ENCODE measurements at places on chromosomes 3 and 15.
A peak's percentile ranks its signal among the peaks of the same experiment; 100 is the strongest.

DNA sequence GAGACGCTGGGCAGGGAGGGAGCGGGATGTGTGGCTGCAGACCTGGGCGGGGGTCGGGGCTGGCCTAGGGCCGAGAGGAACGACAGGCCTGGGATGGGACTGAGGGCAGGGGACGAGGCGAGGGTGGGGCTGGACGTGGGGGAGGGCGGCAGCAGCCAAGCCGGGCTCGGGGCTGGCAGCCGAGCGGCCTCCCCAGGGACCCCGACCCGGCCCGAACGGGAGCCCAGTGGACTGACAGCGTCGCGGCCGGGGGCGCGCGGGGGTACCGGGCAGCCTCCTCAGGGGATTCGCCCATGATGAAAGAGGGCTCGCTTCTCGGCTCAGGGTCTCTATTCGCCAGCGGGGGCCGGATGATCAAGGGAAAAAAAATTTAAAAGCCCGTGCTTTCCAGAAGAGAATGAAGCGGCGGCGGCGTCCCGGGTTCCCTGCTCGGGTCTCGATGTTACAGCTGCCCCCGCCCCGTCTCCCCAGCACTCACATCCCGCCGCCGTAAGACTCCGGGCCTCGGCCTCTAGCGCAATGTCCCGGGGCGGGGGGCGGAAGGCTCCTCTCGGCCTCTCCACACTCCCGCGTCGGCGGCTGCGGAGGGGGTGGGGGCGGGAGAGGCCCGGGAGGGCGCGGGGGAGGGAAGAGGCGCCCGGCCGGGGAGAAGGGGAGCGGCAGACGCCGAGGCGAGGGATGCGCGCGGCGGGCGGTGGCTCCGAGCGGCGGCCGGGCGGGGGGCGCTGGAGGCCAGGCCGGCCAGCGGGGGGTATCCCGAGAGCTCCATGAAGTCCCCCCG, 4.3 kb downstream of the PTH1R start:
- DNase-seq, result no peak

DNA sequence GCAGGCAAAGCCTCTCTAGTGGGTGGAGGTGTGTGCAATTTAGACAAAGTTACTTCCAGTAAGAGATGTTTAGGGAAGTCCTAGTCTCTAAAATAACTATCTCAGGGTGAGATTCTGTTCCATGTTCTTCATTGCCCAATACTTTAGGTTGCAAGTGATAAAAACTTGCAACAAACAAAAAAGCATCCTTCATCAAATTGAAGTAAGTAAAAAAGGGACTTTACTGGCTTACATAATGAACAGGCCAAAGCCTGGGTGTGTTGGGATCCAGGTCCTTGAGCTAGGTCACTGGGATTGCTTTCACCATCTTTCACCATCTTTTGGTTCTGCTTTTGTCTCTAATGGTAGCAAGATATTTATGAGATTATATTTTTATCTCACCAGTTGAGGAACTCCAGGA, 38.3 kb downstream of the CX3CR1 start:
- DNase-seq, result no peak

DNA sequence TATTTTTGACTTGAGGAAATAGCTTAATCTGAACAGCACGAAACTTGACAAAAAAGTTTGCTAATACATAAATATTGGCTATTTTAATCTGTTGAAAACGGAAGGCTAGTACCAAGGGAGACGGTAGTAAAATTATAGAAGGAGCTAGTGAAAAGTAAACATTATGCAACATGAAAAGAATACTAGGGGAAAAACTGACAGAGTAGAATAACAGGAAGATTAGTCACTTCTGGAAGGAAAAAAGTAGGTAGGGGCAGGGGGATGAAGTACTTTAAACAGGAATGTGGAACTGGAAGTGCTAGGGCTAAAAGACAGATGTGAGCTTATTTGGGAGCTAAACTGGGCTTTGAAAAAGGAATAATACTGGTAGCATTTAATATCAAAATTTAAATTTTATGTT, 60.1 kb downstream of the MBNL1 start:
- no peak for DNase-seq

DNA sequence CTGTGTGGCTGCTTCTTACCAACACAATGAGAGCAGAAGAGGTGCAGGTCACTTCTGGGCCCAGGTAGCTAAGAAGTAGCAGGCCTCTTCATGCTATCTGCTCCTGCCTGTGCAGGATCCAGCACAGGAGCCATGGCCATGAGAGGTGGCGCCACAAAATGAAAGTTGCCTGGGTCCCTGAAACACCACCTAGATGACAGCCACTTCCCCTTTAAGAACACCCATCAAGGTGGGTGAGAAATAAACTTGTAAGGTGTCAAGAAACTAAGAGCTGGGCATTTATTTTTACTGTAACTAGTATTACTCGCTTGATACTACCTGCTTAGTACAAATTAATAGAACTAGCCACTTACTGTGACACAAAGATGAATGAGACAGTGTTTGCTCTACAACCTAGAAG, 484.6 kb upstream of the TBL1XR1 start:
- DNase-seq, result no peak

- DNase-seq, result no peak
Observed at GRCh38 chr3:101780661-101781060, 1.6 kb downstream of the NXPE3 start.

DNA sequence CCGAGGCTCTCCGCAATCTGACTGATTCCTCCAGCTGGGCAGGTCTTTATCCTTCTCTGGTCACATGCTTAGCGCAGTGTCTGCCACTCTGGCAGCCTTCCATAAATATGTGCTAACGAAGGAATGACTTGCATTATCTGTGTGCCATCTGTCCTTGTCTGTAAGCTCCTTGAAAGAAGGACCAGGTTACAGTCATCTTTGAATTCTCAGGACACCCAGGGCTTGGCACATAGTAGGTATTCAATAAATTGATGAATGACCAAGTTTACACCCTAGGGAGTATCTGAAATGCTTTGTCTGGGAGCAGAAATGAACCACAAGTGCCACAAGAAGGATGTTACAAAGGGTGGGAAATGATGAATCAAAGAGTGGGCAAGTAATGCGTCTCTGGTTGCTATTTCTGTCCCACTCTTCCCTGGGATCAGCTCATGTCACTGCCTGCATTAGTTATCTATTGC, 16.5 kb upstream of the FAM3D start:
- DNase-seq, result no peak

DNA sequence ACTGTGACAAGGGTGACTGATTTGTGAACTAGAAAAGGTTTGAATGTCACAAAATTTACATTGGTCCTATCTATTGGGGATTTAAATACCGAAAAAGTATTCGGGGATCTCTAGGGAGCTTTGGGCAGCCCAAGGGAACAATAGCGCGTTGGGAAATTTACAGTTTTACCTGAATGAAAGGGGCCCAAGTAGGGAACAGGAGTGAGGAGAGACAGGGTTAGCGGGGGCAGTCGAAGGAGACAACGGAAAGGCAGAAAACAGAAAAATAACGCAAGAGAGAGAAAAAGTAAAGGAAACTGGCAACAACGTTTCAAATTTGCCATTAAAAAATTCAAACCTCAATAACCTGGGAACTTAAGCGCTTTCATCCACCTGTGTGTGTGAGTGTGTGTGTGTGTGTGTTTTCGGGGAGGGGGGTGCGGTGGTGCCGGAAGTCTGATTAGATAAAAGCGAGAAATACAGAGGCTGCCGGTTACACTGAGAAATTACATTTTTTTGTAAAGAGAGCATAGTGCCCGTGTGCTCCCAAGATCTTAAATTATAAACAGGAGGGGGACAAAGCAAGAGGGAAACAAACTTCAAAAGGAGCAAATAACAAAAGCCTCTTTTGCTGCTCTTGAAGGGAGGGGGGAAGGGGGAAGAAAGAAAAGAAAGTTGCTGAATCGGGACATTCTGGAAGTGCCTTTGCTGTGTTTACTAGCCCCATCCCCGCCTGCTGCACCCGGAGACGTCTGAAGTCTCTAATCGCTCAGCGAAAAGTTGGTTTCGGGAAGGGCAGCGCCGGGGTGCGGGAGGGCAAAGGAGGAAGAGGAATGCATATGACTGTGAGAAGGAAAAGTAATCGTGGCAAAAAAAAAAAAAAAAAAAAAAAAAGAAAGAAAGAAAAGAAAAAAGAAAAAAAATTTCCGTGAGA, 721 bp upstream of the ZIC1 start:
- DNase-seq, result no peak

GRCh38 chr15:58344213-58345070, 87.3 kb upstream of the LIPC start:
- no peak for DNase-seq

DNA sequence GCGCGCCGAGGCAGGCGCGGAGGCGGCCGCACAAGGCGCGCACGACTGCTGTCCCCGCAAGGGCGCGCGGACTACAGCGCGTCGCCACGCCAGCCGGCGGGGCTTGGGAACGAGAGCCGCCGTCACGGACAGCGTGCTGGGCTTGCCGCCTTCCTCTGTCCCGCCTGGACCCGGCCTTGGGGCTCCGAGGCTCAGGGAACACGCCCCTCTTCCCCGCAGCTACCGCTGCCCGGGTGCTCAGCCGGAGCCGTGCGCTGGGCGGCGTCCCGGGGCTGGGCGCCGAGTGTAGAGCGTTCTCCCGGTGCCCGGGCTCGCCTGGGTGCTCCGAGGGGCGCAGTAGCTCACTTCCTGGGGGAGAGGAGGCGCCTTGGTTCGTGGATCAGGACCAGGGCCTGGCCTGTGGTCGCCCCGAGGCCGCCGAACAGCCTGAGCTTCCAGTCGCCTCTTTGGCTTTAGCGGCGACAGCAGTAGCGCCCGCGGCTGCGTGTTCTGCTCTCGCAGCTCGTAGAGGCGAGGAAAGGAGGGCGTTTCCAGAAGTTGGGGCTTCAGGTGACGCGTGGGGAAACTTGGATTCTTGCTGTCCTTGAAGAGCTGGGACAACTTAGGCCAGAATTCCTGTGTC, 226.7 kb upstream of the C2CD4B start:
- no peak for DNase-seq

- peak; percentile 90 for DNase-seq
Observed at GRCh38 chr3:143971359-143972154, at the start of gene DIPK2A. TSS of gene DIPK2A (plus strand) at chr3:143971823. CDS start at chr3:143972333, 510 bp downstream.

DNA sequence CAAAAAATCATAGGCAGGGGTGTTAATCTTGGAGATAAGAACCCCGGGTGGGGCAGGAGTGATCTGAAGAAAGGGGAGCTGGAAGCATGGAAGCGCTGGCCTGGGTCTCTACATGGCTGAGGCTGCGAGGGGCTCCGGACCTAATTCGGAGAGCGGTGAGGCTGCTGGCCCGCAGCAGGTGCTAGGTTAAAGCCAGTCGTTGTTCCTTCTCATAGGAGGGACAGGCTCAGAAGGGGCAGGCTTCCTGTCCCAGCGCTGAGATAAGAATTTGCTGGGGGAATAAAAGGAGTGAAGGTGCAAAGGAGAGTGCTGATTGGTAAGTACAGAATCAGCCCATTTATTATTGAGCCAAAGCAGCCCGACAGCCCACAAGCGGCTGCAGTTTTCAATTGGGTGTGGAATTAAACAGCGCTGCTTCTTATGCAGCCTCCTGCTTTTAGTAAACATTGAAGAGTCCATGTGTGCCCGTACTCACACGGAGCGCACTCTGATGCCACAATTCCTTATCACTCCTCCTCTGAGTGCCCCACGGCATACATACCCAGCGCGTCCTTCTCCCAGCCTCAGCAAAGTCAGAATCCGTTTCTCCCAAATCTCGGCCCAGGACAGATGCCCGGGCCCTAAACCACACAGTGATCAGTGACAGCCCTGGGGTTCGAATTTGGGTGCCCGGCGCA, 17.1 kb downstream of the CHST13 start:
- DNase-seq, result no peak

DNA sequence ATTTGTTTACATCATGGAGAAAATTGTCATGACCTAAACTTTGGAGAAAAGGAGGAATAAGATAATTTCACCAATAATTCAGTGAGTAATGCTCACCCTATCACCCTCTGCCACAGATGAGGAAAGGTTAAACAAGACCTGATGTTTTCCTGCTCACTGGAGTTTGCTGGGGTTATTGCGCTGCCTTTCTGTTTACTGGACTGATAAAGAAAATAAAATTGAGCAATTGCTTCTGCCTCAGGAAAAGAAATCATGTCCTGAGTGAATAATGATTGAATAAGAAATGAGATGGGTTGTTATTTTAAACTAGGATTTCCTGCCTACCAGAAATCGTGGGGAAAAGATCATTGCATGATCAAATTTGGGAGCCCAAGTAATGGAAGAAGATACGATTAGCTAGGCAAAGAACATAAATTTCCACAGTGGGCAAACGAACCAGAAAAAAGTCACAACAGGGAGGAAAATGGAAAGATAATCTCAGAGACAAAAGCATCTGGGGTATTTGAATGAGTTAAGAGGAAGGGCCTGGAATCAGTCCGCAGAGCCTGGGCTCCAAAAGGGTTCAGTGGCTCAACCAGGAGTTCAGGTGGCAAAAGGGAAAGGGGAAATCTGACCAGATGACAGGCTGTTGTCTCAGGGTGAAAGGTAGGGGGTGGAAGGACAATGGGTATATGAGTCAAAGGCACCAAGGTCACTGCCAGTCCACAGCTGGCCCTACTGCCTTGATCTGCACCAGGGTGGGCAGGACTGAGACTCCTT, 146.8 kb downstream of the FAM43A start:
- DNase-seq, result no peak

GRCh38 chr3:87437765-87438164, 161.4 kb upstream of the POU1F1 start:
- DNase-seq, result no peak

GRCh38 chr3:40951636-40952035, 247.7 kb upstream of the CTNNB1 start:
- DNase-seq, result no peak

DNA sequence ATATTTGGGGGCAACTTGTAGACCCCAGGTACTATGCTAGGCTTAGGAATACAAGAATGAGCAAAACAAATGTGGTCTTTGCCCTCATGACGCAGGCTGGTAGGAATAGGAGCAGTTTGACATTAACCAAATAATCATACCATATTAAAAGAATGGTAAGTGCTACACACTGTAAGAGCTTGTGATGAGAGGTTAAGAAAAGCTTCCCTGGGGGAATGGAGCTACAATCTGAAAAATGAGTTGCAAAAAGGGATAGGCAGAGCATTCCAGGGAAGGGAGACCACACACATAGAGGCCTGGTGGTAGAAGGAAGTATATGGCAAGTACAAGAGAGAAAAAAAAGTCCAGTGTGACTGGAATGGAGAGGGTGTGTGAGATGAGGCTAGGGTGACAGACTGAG, 37.3 kb downstream of the TMOD3 start:
- no peak for DNase-seq

DNA sequence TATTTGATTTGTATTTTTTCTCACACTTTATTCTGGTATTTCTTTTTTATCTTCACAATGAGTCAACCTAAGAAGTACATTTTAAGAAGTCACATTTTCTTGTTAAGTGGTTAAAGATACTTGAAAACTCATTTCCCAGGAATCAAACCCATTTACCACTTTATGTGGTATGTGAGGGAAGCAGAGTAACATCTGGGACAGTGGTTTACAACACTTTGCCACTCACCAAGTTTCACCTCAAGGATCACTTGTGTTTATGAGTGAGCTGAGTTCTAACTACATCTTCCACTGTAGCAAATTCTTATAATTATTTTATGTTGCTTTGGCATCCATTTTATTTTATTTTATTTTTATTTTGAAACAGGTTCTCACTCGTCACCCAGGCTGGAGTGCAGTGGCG, 53.8 kb downstream of the IGSF11 start:
- no peak for DNase-seq

DNA sequence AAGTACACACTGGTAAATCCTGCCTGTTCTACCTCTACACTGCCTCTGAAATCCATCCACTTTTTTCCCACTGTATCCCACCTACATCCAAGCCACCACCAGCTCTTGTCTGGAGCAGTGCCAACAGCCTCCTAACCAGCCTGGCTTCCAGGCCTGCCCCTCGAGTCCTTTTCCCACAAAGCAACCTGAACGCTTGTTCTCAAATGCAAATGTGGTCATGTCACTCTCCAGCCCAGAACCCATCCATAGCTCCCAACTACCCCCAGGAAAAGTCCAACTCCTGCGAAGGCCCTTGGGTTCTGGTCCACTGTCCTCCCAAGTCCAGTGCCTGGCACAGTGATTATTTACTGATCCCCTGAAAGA, 83.8 kb downstream of the SEMA5B start:
- no peak for DNase-seq

- no peak for DNase-seq
Observed at GRCh38 chr15:25652704-25653103, 210.4 kb downstream of the ATP10A start.
